ENCODE measurements at places on chromosomes 2 and 18. TPM values are rescaled to one million over a fixed set of nuclear protein-coding genes. Genes with fewer than 3 reads are reported as not detected.
A peak's percentile ranks its signal among the peaks of the same experiment; 100 is the strongest.

- H3K4me3 ChIP-seq, result no peak overlapping the region
- no peak for DNase-seq
- H3K27ac ChIP-seq, result no peak overlapping the region
- no peaks in the 10 kb centered on the region for H3K36me3 ChIP-seq
These were observed 268.1 kb upstream of the ATP5MC3 start for GRCh38 chr2:175449616-175450015.

DNA sequence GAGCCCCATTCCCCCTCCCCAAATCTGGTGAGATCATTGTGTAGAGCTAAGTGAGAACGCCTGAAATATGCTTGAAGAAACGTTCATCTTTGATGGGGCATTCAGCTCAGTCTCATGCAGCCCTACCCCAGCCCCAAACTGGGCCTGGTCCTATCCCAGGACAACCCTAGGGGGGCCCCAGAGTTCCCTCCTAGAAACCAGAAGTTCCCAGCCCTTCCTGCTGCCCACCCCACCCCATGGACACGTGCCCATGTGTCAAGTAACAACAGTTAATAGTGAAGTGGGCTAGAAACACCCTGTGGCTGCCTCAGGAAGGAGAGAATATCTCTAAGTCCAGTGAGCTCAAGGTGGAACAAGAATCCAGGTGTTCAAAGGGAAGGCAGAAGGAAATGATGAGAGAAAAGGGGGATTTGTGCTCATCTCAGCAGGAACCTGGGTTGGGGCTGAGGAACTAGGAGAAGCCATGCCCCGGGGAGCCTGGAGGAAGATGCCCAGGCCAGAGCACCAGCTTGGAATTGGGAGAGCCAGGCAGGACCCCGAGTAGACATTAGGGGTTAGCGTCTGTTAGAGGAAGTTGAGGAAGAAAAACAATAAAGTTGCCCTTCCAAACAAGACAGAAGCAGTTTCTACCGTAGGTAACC is 20.1 kb upstream of the SLC20A1 start:
- H3K4me3 ChIP-seq, result no peak overlapping the region
- H3K36me3 ChIP-seq, result no peaks in the 10 kb centered on the region
- H3K27me3 ChIP-seq, result no peaks in the 10 kb centered on the region
- H3K27ac ChIP-seq, result peak overlapping the region; percentile 88
- peak; percentile 17 for DNase-seq

Gene ASXL3
- 5.0 TPM for total RNA-seq

Gene UGT1A5
- total RNA-seq, result 1.7 TPM

- DNase-seq, result no peak
- H3K4me3 ChIP-seq, result no peak overlapping the region
- no peak overlapping the region for H3K27ac ChIP-seq
- H3K4me1 ChIP-seq, result no peaks in the 10 kb centered on the region
- no peaks in the 10 kb centered on the region for H3K36me3 ChIP-seq
These were observed 486.8 kb downstream of the PARD3B start for GRCh38 chr2:205032093-205032551.

- no peaks in the 10 kb centered on the region for H3K36me3 ChIP-seq
- peaks cover 17% of the 10 kb centered on the region for H3K27me3 ChIP-seq
- H3K27ac ChIP-seq, result no peak overlapping the region
- no peak for DNase-seq
- no peaks in the 10 kb centered on the region for H3K4me1 ChIP-seq
These were observed 266.7 kb upstream of the HDAC4 start for GRCh38 chr2:239667431-239667985.

DNA sequence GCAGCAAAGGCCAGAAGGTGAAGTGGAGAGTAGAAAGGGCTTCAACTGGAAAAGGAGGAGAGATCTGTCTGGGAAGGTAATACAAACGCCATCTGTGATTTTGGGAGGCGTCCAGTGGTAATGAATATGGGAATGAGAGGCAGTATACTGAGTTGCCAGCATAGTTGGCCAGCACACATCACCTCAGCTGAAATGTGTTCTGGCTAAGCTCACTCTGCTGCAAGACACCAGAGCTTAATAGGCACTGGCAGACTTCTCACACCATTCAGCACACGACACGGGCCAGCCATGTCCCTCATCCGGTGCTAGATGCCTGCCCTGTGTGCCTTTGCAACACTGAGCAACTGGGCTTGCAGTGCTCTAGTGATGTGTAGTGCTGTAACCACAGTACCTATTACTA is 277.1 kb downstream of the PIEZO2 start:
- H3K27ac ChIP-seq, result no peak overlapping the region
- H3K4me1 ChIP-seq, result no peaks in the 10 kb centered on the region

Gene CTAGE1
- not detected for total RNA-seq

GRCh38 chr18:38948436-38948835 is 1382.8 kb upstream of the CELF4 start:
- H3K36me3 ChIP-seq, result no peaks in the 10 kb centered on the region
- no peaks in the 10 kb centered on the region for H3K4me1 ChIP-seq
- no peaks in the 10 kb centered on the region for H3K27me3 ChIP-seq
- H3K4me3 ChIP-seq, result no peak overlapping the region

DNA sequence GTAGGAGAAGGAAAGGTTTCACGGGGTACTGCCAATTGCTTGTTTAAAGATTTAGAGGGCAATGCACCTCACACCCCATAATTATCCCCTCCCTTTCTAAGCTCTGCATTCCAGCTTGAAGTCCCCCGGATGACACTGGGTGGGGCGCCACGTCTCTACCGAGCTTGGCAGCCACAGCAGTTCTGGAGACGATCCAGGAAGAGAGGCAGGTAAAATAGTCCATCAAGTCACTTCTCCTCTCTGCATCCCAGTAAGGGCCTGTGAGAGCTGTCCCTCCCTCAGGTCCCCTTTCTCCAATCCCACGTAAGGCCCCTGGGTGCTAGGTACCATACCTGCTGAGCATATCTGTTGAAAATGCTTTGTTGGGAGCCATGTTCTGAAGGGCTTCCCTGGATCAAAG is 65.7 kb downstream of the CAPN13 start:
- DNase-seq, result no peak
- H3K4me3 ChIP-seq, result no peak overlapping the region
- H3K27ac ChIP-seq, result no peak overlapping the region
- H3K27me3 ChIP-seq, result no peaks in the 10 kb centered on the region

DNA sequence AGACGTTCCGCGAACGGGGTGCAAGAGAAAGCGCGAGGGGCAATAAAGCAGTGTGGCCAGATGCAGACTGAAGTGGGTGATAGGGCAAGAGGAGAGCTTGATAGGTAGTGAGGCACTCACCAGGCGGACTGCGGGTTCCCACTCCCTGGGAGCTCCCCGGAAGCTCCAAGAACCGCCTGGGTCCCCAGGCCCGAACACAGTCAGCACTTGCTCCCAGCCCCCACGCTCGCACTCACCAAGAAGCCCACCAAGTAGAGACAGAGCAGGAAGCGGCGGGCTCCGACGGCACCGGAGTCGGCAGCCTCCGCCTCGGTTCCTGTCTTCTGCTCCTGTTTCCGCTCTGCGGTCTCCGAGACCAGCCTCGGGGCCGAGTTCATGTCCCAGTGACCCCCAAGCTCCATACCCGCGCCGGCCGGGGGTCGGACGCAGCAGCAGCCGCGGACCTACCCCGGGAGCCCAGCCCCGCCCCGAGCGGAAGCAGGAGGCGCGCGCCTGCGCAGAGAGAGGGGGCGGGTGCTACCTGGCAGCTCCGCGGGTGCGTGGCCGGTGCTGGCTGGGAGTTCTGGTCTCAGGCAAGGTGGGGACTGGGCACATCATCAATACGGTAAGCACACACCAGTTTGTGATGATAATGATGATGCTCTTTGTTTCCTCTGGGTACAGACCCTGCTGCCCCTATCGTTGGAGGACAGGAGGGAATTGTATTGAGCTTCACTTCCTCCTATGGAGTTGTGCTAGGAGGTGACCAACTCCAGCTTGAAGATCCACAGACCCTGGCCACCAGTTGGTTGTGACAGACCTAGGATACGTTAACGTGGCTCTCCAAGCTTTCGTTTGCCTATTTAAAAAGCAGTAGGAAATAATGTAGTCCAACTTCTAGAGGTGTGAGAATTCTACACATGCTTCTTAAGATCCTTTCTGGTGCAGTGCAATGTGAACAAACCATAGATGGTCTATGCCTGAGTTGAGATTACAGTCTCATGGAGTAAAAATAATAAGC is 25.1 kb upstream of the TMEM182 start:
- peak overlapping the region; percentile 85 for H3K4me3 ChIP-seq
- DNase-seq, result peak; percentile 91
- peaks cover 11% of the 10 kb centered on the region for H3K4me1 ChIP-seq
- H3K27ac ChIP-seq, result peak overlapping the region; percentile 84

- no peak overlapping the region for H3K27ac ChIP-seq
- no peak overlapping the region for H3K4me3 ChIP-seq
- H3K36me3 ChIP-seq, result no peaks in the 10 kb centered on the region
These were observed 6.1 kb downstream of the AFF3 start for GRCh38 chr2:100136310-100136709.

GRCh38 chr2:217222309-217222910 is 362.5 kb upstream of the TNP1 start:
- no peaks in the 10 kb centered on the region for H3K36me3 ChIP-seq
- DNase-seq, result peak; percentile 18
- H3K27me3 ChIP-seq, result no peaks in the 10 kb centered on the region
- no peak overlapping the region for H3K27ac ChIP-seq

Gene GKN2
- total RNA-seq, result 16.5 TPM

- H3K4me1 ChIP-seq, result peaks cover 10% of the 10 kb centered on the region
- H3K36me3 ChIP-seq, result no peaks in the 10 kb centered on the region
- H3K27me3 ChIP-seq, result no peaks in the 10 kb centered on the region
These were observed 209.2 kb downstream of the ZNF407 start for GRCh38 chr18:74806700-74807416.

Gene FEV
- total RNA-seq, result not detected

Gene SPDYA
- total RNA-seq, result 0.58 TPM

Gene SGPP2
- total RNA-seq, result 50.4 TPM

Gene PECR
- 10.3 TPM for total RNA-seq

DNA sequence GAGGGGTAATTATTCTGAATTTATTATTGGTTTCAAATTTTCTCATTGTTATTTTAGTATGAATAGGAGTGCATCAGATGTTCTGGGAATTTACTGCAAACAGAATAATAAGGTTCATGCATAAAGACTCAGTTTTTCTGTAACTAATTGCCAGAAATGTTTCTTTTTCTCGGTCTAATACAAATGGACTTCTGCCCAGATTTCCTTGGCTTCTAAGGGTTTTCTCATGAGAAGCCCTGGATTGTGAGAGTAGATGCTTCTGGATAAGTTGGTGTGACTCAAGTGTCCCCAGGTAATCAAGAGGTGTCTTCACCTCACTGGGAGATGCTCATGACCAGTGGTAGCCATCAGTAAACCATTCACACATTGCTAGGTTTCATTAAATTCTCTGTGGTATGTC is 78.5 kb downstream of the CCDC85A start:
- no peaks in the 10 kb centered on the region for H3K36me3 ChIP-seq
- no peaks in the 10 kb centered on the region for H3K4me1 ChIP-seq
- H3K4me3 ChIP-seq, result no peak overlapping the region

Gene PRSS56
- not detected for total RNA-seq

- no peak overlapping the region for H3K27ac ChIP-seq
- H3K36me3 ChIP-seq, result no peaks in the 10 kb centered on the region
- H3K4me3 ChIP-seq, result no peak overlapping the region
These were observed 56.8 kb upstream of the ST3GAL5 start for GRCh38 chr2:85945586-85945985.

GRCh38 chr2:240631548-240632305 is 6.4 kb downstream of the GPR35 start:
- H3K4me1 ChIP-seq, result no peaks in the 10 kb centered on the region
- peaks cover 23% of the 10 kb centered on the region for H3K36me3 ChIP-seq
- DNase-seq, result no peak
- no peak overlapping the region for H3K27ac ChIP-seq

DNA sequence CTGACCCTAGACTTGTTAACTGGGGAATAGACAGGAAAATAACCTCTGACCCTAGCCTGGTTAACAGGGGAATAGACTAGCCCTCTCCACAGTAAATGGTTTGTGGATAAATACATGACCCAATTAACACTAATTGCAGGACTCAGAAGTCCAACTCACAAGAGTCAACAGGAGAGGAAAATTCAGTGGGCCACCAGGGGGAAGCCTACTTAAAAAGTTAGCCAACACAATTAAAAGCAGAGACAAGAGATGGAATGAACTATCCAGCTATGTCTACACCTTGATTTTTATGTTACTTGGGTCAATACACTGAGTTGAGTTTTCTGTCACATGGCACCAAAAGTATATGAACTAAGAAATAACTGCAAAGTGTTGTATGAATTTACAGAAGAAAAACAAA is 158.8 kb upstream of the SLC39A10 start:
- peak; percentile 44 for DNase-seq
- H3K4me3 ChIP-seq, result no peak overlapping the region
- H3K36me3 ChIP-seq, result no peaks in the 10 kb centered on the region
- H3K4me1 ChIP-seq, result no peaks in the 10 kb centered on the region

GRCh38 chr2:145930318-145930717 is 1410.4 kb upstream of the ZEB2 start:
- H3K27ac ChIP-seq, result no peak overlapping the region
- H3K36me3 ChIP-seq, result no peaks in the 10 kb centered on the region
- H3K4me1 ChIP-seq, result peaks cover 9% of the 10 kb centered on the region
- DNase-seq, result no peak
- H3K4me3 ChIP-seq, result no peak overlapping the region

DNA sequence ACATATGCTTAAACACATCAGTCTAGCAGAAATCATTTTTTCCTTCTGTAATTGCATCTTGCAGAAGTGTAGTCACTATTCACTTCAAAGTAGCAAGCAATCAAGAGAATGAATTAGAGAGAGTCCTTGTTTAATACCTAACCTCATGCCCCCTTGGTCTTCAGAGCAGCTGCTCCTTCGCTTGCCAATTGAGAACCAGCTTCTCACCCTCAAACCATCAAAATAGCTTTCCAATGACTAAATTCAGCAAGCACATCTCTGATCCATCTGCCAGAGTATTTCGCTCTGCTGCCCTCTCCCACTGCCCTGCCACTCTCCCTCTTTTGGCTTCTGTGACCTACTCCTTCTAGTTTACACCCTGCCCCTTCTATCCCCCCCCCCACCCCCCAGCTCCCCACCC is 120.7 kb upstream of the AGAP1 start:
- H3K4me1 ChIP-seq, result no peaks in the 10 kb centered on the region
- no peaks in the 10 kb centered on the region for H3K27me3 ChIP-seq
- no peak for DNase-seq
- H3K27ac ChIP-seq, result no peak overlapping the region

DNA sequence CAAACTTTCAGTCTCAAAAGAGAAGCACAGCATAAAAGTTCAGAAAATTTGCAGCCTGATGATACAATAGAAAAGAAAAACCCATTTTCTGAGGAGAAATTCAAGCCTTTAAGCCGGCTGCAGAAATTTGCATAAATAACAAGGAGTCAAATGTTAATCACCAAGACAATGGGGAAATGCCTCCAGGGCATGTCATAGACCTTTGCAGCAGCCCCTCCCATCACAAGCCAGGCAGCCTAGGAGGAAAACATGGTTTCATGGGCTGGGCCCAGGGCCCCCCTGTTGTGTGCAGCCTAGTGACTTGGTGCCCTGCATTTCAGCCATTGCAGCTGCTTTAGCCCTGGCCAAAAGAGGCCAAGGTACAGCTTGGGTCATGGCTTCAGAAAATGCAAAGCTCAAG is 54.1 kb upstream of the CAVIN2 start:
- H3K4me3 ChIP-seq, result no peak overlapping the region
- DNase-seq, result no peak
- no peaks in the 10 kb centered on the region for H3K36me3 ChIP-seq
- no peak overlapping the region for H3K27ac ChIP-seq

GRCh38 chr2:20148923-20149702 is 75.8 kb downstream of the SDC1 start:
- peak; percentile 68 for DNase-seq
- H3K4me3 ChIP-seq, result no peak overlapping the region
- no peaks in the 10 kb centered on the region for H3K27me3 ChIP-seq
- no peaks in the 10 kb centered on the region for H3K36me3 ChIP-seq
- H3K4me1 ChIP-seq, result peaks cover 8% of the 10 kb centered on the region
- H3K27ac ChIP-seq, result peak overlapping the region; percentile 30

All from stomach (tissue), 19 donors.